ENCODE measurements at places on chromosomes 7 and 10.

DNA sequence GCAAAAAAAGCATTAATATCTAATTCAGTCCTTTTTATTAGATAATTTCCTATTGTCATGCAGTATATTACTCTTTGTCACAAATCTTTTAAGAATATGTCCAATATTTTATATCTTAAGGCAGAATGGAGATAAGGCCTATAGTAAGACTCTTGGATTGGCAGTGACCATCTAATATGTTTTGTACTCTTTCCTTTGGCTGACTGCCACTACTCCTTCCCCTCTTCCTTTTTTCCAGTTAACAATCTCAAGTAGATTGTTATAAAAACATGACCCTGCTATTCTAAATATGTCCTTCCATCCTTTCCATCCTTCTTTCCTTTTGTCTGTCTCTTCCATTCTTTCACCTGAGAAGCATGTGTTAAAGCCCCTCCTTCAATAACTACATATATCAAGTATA lies 92.8 kb upstream of the TMEM168 start:
- no peak for DNase-seq

DNA sequence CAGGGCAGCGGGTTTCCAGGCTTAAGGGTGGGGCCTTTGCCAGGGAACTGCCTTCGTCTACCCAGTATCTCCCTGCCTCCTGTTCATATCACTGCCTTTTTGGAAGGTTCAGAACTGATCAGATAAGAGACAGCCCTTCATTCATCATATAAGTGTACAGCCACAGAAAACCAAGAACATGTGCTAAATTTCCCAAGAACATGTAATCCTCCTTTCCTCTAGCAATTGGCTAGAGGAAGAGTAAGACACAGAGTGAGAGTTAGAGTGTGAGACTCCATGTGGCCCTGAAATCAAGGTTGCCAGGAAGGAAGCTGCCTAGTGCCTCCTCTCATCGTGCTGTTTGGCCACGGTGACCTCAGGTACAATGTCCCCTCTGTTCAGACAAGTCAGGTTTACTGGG lies 770.9 kb downstream of the TNS3 start:
- DNase-seq = no peak

DNA sequence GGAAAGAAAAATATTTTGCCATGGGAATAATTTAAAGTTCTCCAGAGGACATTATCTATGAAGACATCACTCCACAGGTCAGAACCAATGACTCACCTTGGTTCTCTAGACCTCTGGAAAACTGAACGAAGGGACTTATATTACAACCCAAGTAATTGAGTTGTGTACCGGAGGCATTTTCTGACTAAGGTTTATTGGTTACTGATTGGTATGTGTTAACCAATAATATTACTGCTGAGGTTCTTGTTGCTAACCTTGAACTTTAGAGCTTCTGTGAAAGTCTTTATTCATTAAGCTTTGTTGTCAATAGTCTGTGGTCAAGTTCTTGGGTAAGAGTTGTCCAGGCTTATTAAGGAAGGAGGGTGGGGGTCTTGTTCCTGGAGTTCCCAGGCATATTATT lies 78.1 kb upstream of the MTPN start:
- DNase-seq = no peak

DNA sequence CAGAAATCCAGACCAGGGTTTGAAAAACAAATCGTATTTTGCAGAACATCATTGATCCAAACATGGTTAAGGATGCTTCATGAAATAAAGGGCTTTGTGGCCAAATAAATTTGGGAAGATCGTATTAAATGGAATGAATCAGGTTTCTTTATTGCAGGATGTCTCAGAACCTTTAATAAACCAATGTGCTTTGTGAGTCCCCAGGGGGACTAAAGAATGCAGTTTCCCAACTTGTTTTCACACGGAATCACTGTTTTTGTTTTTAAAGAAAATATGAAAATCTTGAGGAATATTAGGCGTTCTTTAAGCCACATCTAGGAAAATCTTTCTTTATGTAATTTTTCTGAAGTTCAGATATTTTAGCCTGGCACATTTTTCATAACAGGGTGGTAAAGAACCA lies 16.8 kb upstream of the CCDC172 start:
- no peak for DNase-seq

DNA sequence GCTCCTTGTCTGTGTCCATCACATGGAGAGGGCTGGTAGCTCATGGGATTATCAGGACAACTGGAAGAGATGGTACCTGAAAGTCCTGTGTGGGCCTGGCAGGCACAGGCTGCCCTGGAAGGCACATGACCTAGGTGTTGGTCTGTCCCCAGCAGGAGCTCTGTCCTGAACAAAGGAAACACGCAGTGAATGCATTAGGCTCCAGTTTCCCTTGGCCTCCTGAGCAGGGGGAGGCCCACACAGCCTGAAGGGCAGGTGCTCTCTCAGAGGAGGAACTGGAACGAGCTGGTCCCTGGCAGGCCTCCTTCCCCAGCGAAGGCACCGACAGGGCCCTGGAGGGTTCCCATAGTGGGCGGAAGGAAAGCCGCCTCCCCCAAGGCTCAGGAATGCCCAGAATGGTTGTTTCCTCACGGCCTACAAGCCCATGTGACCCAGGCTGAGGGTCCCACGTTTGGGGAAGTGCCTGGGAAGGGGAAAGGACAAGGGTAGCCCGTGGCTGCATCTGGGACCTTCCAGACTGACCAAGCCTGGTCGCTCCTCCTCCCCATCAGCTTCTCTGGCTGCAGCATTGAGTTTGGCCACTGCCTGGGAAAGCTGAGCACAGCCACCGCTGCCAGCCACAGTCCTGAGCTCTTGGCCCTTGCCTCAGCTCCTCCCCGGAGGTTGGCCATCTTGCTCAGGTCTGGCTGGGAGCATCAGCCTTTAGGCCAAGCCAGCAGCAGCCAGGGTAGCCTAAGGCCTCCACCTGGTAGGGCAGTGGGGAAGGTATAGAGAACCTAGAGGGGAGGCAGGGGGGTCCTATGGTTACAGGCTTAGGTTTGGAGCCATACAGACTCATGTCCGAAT lies 21.8 kb downstream of the CXCL12 start:
- DNase-seq = no peak

DNA sequence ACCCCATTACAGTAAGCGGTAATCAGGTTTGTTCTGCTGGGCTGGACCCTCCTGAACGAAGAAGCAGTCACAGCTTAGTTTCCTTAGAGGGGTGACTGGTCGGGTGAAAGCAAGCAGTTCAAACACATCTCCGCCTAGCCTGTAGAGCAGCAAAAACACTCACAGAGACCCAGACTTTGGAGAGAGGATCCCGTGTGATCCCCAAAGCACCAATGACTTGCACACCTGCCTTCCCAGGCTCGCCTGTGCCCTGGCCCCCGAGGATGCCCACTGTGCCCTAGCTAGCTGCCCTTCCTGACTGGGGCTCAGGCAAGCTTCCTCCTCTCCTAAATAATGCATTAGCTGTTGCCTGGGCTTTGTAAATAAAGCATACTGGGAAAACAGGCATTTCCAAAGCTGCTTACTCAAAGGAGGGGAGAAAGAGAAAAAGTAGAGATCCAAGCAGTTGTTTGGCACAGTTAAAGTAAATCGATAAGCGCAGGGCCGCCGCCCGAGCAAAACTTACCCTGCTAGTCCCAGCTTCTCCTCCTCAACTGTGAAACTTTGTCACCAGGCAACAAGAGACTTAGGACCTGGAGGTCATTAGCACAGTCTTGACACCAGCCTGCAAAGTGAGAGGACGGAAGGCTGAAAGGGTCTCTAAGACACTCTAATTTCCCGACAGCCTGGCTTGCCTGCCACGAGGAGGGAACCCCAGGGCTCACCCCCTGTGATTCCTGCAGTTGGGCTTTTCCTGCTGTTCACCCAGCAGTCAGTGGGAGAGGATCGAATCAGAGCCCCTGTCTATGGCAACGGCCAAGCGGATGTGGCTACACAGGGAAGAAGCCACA lies 4.8 kb downstream of the LRRC18 start:
- DNase-seq = peak; percentile 12

DNA sequence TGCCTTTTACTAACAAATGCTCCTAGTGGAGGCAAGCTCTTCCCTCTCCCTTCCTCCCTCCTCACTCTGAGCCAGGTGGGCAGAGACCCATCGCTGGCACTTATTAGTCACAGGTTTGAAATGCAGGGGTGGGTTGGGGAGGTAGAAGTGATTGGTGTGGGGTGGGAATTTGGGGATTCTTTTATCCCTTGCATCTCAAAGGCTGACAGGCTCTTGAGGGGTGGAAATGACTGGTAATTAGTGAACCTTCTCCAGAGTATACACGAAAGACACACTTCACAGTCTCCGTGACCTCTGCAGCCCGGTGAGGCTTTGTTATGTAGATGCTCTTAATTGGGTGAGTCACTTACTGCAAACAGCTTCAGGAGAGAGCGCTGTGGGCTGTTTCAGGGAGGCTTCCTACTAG lies 13.9 kb upstream of the LRMDA start:
- DNase-seq = no peak

DNA sequence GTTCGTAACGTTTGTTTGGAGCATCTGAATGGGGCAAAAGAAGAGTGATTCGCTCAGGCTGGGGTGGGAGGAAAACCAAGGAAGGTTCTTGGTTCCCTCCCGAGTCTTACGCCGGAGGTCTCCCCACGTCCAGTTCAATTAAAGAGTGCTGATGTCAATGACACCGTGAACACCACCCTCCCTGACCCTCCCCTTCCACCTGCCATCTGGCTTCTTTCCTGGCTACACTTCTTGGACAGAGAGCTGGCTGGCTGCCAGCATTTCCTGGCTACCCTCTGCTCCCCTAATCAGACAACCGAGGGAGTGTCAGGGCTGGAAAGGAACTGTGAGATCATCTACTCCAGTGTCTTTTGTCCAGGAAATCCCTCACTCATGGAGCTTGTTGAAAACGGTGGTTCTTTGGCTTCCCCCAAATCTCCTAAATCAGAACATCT lies 24.1 kb upstream of the FFAR4 start:
- peak; percentile 12 for DNase-seq

- no peak for DNase-seq
These were observed 54.7 kb downstream of the PANK1 start for GRCh38 chr10:89590326-89590725.

DNA sequence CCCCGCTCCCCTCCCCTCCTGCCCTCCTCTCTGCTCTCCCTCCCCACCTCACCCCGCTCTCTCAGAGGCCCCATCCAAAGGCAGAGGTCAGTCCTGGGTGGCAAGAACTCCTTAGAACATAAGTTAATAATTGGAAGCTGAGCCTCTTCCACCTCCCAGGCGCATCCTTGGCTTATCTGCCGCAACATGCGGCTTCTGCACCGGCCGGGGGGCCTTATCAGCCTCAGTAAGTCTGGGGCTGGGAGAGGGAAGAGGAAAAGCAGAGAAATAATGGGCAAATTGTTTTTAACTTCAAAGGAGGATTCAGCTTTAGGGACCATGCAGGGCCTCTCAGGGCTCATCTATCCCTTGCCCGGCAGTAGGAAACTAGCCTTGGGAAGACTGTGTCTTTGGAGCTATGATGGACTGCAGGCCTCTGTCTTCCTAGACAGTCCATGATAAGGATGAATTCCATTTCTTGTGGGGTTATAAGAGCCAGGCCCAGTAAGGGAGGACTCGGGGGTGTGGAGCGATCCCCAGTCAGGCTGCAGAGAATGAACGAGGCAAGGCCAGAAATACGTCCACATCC lies 411.6 kb downstream of the PLXNA4 start:
- no peak for DNase-seq

- peak; percentile 86 for DNase-seq
These were observed 3.0 kb upstream of the PLAU start for GRCh38 chr10:73907841-73908517.

GRCh38 chr7:84191261-84191660 lies 3.3 kb downstream of the SEMA3A start:
- peak; percentile 22 for DNase-seq

DNA sequence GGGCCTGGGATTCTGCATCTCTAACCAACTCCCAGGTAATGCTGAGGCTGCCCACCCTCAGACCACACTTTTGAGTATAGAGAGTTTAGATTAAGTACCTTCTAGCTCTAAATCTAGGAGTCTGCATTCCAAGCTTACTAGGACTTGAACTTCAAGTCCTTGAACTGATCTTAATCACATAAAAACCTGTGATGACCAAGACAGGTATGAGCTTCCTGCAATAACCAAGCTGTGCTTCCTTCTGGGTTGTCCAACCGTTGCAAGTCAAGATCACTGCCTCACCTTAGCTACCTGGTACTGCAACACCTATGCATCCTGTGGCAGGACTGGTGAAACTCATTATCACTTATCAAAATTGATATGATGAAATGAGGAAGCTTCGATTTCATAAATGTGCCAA lies 32.9 kb upstream of the RAPGEF5 start:
- no peak for DNase-seq

DNA sequence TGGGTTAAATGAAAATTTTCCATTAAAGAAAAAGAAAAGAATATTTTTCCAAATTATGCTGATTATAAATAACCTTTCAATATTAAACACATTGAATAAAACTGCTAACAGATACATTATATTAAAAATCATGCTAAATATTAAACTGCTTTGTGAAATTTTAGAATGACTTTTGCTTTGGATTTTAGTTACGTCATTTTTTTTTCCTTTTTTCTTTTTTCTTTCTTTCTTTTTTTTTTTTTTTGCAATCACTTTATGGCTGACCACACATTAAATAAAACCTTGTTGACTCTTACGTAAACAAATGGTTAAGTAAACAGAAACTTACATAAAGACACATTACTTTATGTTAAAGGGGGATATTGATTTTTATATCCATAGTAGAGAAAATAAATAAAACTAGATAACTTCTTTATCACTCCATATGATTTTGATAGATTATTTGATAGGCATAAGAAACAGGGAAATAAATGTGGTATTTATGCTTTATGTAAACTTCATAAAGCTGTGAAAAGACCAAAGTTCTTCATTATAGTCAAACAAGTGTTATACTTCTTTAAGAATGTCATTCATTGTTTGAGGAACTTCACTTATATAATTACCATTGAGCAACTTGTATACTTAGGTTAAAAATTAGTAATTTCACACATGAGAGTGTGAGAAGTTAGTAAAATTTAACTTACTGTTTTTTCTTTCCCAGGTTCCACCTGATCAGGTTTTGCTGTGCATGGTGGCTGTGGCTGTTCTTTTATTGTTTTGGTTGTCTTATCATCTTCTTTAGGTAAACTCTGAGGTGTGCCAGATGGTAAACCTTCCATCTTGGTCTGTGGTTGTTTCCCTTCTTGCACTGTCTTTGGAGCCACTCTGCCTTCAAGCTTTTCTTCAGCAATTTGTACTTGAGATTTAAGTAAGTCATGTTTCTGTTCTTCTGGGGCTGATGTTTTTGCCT lies 197.3 kb downstream of the PCLO start:
- DNase-seq = no peak

GRCh38 chr10:100067466-100067865 lies 14.2 kb downstream of the CPN1 start:
- DNase-seq = no peak
